Psoas muscle (tissue), 8 donors: ENCODE measurements at places on chromosomes 1 and 21. TPM values are rescaled to one million over a fixed set of nuclear protein-coding genes. Genes with fewer than 3 reads are reported as not detected.

The FCER1G gene
- 10.0 TPM for total RNA-seq

The RHD gene
- total RNA-seq, result not detected

The CFHR3 gene
- total RNA-seq, result not detected

The DONSON gene
- total RNA-seq, result 5.4 TPM

GRCh38 chr1:205481629-205482151 lies 22.8 kb upstream of the CDK18 start:
- DNase-seq, result no peak
- H3K27ac ChIP-seq, result no peak overlapping the region
- no peak overlapping the region for H3K4me3 ChIP-seq
- no peaks in the 10 kb centered on the region for H3K36me3 ChIP-seq
- no peaks in the 10 kb centered on the region for H3K4me1 ChIP-seq
- peaks cover 38% of the 10 kb centered on the region for H3K27me3 ChIP-seq

GRCh38 chr1:48093696-48094528 lies 96.7 kb upstream of the TRABD2B start:
- no peaks in the 10 kb centered on the region for H3K4me1 ChIP-seq
- H3K27me3 ChIP-seq, result peaks cover 26% of the 10 kb centered on the region
- H3K4me3 ChIP-seq, result no peak overlapping the region
- no peak overlapping the region for H3K27ac ChIP-seq
- no peak for DNase-seq
- H3K36me3 ChIP-seq, result no peaks in the 10 kb centered on the region

- no peak overlapping the region for H3K4me3 ChIP-seq
- no peak overlapping the region for H3K27ac ChIP-seq
- no peak for DNase-seq
- H3K27me3 ChIP-seq, result no peaks in the 10 kb centered on the region
- H3K4me1 ChIP-seq, result no peaks in the 10 kb centered on the region
Observed at GRCh38 chr21:44630440-44630839, 3.5 kb downstream of the KRTAP10-9 start.
